Stimulated activated CD8-positive, alpha-beta memory T cell treated with anti-CD3 and anti-CD28 coated beads, Interleukin-4, amount 100 ng/mL, for 4 hours (primary cell): ENCODE measurements at places on chromosomes 1 and 21.

GRCh38 chr1:226034482-226034881 is 28.0 kb upstream of the H3-3A start:
- no peak for DNase-seq

GRCh38 chr1:28915031-28915895 is 894 bp downstream of the EPB41 start:
- peak; percentile 7 for DNase-seq

DNA sequence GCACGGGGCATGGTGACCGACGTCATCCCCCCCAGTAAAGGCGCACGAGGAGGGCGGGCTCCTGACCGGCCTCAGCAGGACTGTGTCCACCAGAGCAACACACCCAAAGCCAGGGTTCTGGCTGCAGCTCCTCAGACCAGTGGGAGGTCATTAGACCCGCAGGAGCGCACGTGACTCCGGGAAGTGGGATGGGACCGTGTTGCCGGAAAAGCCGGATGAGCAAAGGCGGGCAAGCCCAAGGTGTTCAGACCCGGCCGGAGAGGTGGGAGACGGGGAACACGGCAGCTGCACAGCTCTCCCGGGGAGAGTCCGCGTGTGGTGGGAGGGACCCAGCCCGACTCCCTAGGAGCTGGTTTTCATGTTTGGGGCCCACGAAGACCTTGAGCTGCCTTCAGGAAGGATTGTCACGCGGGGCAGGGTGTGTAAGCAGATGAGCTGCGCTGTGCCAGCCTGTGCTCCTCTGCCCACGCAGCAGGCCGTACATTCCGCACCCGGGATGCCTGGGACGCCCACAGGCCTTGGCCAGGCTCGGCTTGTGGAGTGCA is 20.6 kb upstream of the TRAPPC10 start:
- DNase-seq = no peak

GRCh38 chr21:43611598-43612369 is 47.5 kb downstream of the HSF2BP start:
- DNase-seq = no peak

GRCh38 chr1:104466068-104466467 is 716.4 kb downstream of the AMY1C start:
- no peak for DNase-seq

GRCh38 chr1:10515301-10515975 is 40.7 kb downstream of the PEX14 start:
- DNase-seq = no peak

DNA sequence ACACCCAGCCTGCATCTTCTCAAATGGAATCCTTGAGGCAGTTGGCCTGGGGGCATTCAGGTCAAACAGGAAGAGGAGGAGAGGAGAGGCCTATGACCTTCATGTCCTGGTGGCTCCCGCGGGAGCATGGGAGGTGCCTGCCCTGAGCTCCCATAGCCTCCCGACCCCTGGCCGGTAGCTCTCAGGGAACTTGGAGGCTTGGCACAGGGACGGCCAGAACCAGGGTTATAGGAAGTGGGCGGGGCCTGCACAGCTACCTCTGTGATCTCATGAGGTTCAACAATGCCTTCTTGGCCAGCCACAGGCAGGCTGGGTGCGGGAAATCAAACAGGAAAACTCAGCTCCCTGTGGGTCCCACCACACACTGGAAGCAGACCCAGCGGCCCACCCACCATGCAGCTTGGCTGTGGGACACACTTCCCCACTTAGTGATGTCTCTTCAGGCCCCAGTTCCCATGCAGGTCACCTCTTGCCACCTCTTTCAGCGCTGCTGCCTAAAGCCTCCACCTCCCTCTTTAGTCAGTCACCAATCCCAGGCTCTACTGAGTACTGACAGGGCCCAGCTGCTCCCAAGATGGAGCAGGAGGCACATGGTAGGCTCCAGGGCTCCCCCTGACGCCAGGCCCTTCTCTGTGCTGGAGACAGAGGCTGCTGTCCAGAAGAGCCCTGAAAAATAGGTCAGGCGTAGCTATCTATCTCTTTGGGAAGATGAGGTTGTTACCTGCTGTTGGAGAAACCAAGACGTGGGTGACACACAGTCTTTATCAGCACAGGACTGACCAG is at the start of gene SLFNL1:
TSS of gene SLFNL1 (minus strand) at position 200 of the 783 bp plus-strand sequence. CDS start 1,065 bp downstream, outside the sequence.
- DNase-seq = no peak

DNA sequence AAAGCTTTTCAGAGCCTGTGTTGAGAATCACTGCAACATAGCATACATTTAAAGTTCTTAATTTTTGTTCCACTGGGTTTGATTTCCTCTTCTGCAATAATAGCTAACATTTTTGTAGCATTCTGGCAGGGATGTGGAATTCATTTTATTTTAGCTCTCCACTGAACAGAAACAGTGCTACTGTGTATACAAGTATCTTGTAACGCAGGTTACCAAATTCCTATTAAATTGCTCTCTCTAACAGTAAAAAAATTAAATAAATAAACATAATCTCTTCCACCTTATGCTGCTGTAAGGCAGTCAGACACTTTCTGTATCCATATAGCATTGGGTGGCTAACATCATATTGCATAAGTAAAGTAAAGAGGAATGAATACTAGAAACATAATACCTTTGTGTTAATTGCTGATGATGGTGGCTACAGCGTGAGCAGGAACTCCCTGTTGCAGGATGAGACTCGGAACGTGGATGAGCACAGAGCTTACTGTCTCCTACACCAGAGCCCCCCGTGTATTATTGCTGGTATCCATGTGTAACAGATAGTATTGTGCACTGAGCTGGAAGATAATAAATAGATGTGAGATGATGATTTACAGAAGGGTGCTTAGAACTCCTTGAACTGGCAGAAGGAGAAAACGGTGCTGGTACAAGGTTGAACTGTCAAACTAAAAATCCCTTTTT is 276.9 kb upstream of the SNX7 start:
- no peak for DNase-seq

DNA sequence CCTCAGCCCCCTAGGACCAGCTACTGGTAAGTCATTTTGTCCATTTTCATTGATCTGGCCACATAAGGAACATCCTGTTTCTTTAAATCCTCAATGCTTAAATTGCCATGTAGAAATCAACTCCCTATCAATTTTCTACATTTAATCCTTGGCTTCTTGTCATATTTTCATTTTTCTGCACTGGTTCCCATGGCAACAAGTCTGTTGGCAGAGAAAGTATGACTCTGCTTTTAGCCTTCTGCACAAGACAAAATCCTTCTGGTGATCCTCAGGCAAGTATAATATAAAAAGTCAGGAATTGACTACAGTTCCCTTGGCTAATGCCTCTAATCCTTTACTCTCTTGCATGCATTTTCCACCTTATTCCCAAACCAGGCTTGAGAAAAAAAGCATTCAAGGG is 65.0 kb downstream of the LRRC40 start:
- no peak for DNase-seq

DNA sequence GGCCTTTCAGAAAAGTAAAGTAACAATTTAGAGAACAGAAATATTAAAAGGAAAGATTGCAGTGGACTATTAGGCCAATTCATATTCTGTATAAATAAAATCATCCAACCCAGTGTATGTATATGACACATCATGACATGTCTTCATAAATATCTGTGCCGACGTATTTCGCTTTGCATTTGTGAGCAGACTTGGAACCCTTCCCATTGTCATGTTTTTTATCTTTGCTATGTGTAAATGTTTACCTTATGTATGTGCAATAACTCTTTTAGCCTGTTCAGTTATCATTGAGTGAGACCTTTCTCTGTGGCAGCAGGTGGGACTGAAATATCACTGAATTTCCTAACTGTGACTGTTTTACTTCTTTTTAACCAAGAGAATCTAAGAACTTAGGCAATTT is 58.0 kb upstream of the FAM3B start:
- DNase-seq = no peak

DNA sequence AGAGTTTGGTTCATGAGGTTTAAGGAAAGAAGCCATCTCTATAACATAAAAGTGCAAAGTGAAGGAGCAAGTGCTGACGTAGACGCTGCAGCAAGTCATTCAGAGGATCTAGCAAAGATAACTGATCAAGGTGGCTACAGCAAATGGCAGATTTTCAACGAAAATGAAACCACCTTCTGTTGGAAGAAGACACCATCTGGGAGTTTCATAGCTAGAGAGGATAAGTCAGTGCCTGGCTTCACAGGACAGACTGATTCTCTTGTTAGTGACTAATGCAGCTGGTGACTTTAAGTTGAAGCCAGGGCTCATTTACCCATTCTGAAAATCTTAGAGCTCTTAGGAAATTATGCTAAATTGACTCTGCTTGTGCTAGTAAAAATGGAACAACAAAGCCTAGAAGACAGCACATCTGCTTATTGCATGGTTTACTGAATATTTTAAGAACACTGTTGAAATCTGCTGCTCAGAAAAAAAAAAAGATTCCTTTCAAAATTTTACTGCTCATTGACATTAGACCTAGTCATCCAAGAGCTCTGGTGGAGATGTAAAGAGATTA is 10.5 kb downstream of the MAEL start:
- DNase-seq = no peak

- no peak for DNase-seq
Observed at GRCh38 chr1:40036574-40036973, 4.0 kb upstream of the CAP1 start.

DNA sequence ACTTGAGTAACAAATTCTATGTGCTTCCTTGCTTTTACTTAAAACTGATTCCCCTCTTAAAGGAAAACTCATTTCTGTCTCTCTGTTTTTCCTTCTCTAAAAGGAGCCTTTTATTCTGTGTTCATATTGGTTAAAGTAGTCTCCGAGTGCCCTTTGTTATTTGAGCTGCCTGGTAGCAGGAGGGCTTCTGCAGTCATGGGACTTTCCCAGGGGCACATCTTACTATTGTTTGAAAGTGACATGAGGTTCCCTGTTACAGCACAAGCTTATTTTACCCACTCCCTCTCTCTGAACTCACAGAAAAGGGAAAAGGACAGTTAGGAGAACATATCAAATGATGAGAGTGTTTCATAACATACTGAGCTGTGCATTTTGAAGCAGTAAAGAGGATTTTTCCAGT is 58.1 kb upstream of the ANGPTL1 start:
- no peak for DNase-seq

DNA sequence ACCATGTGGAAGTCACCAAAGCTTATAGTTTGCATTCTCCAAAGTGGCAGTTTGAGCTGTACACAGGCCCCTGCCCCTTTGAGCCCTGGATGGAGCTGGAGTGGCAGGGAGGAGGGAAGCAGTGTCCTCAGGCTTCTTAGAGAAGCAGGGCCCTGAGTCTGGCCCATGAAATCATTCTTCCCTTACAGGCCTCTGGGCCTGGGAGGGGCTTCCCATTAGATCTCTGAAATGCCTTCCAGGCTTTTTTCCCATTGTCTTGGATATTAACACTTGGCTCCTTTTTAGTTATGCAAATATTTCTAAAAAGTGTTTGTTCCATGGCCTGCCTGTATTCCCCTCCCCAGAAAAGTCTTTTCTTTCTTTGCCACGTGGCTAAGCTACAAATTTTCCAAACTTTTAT is 10.0 kb upstream of the TRIM67 start:
- DNase-seq = no peak

GRCh38 chr1:110524311-110525248 is 5.6 kb upstream of the KCNA10 start:
- DNase-seq = peak; percentile 16

GRCh38 chr21:25464275-25464674 is 143.0 kb downstream of the MRPL39 start:
- DNase-seq = no peak

- no peak for DNase-seq
Observed at GRCh38 chr1:31859044-31859443, 43.2 kb upstream of the SPOCD1 start.

DNA sequence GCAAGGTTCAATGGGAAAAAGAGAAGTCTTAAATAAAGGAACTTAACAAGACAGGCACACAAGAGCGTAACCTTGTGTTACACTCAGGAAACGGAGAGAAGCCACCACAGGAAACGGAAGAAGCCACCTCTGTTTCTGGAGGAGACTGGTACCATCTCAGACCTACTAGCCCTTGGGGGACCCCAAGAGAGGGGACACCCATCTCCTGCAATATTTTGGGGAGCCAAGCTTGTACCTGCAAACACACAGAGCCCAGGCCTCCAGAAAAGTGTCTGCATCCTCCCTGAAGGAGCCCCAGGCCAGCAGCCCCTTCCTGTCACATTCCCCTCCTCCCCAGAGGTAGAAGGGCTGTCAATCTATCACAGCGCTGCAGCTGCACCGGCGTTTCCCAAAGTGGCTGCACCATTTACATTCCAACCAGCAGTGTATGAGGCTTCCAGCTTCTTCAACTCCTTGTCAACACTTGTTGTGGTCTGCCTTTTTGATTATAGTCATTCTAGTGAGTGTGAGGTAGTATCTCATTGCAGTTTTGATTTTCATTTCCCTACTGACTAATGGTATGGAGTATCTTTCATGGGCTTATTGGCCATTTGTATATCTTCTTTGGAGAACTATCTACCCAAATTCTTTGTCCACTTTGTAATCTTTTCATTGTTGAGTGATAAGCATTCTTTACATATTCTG is 23.0 kb upstream of the PADI1 start:
- DNase-seq = no peak

GRCh38 chr21:30148906-30149305 is 17.7 kb downstream of the CLDN17 start:
- no peak for DNase-seq

DNA sequence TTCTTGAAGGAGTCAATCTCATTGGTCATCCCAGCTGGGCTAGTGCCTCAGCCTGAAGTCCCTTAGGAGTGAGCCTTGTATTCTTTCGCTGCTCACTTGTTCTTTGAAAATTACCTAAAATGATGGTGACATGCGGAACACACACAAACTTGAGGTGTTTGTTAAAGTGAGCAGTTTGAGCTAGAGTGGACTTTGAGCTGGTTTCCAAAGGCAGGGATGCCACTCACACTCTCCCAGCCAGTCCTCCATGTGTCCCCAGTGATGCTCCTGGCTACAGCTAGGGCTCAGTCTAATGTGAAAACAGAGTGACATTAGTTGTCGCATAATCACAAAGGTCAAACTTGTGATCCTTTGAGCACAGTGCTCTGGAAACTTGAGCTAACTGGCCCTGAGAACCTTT is 84.3 kb downstream of the DTL start:
- no peak for DNase-seq

- DNase-seq = no peak
Observed at GRCh38 chr1:29504196-29504595, 267.9 kb downstream of the PTPRU start.

GRCh38 chr1:18179009-18179408 is 71.4 kb downstream of the IGSF21 start:
- DNase-seq = no peak

DNA sequence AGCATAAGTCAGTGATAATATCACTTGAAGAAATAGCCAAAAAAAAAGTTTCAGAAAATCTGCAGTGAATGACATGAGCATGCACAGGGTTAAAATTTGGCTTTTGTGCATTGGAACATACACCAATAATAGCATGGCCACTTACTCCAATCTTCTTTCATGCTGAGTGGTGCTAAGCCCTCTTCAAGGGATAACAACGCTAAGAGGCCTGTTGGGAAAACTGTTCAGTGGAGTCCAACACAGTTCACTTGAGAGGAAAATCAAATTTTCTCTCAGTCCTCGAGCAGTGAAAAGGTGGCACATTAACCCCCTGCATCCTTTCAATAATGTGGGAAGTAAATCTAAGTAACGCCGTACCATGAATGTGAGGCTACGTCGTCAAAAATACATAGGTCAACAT is 264.7 kb downstream of the SPATA17 start:
- DNase-seq = no peak

GRCh38 chr1:160945079-160945478 is 9.5 kb downstream of the ITLN2 start:
- no peak for DNase-seq
